ENCODE measurements at places on chromosomes 5 and 9.
A peak's percentile ranks its signal among the peaks of the same experiment; 100 is the strongest.

DNA sequence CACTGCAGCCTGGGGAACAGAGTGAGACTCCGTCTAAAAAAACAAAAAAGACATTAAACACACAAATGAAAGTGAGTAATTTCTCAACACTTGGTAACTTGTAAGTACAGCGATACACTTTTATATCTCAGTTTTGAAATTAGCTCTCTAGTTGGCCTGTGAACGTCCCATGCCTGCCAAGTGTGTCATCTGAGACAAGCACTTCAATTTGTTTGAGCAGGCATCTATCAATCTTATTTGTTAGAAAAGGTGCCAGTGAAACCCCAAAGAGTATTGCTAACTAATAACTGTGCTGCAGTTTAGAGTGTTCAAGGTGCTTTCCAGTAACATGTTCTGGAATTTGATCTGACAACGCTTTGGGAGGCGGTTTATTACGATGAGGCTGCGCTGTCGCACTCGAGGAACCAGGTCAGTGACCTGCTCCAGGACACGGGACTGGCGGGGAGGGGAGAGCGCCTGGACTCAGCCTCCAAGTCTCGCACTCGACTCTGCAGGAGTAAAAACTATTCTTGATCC, 1.1 kb upstream of the SPIN1 start:
- DNase-seq: peak; percentile 1

- no peak for DNase-seq
Observed at GRCh38 chr9:5447337-5447736, 3.0 kb upstream of the CD274 start.

- no peak for DNase-seq
Observed at GRCh38 chr9:114616684-114617520, 5.8 kb downstream of the TMEM268 start.

DNA sequence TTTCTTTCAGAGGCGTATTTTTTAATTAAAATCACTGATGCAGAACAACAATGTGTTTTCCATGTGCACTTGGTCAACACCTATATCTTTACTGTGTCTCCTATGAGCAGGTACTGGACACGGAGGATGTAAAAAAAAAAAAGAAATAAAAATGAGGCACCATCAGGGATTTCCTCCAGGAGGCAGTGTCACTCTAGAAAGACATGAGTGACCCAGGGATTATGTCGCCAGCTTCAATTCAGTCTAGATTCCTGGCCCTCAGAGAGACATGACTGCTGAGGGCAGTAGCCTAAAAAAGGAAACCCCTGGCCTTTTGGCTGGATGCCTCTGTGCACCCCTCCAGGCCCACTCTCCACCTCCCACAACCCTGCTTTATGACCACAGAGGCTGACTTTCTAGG, 18.3 kb upstream of the IL33 start:
- DNase-seq: no peak

DNA sequence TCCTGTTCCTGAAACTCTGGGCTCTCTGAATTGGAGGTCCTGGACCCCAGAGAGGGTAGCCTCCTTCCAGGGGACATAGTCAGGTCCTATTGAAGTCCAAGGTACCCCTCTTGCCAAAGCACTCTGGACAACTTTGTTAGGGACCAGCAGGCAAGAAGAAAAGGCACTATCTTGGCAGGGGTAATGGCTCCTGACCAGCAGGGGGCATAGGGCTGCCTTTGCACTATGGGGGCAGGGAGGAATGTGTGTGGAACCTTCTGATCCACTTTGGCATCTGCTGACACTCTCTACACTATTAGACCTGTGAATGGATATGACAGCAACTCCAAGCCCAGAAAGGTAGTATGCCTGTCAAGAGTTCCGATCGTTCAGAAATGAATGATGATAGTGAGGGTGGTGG, 179.0 kb upstream of the CD180 start:
- DNase-seq: no peak

- no peak for DNase-seq
Observed at GRCh38 chr9:4237748-4238511, 61.9 kb downstream of the GLIS3 start.

DNA sequence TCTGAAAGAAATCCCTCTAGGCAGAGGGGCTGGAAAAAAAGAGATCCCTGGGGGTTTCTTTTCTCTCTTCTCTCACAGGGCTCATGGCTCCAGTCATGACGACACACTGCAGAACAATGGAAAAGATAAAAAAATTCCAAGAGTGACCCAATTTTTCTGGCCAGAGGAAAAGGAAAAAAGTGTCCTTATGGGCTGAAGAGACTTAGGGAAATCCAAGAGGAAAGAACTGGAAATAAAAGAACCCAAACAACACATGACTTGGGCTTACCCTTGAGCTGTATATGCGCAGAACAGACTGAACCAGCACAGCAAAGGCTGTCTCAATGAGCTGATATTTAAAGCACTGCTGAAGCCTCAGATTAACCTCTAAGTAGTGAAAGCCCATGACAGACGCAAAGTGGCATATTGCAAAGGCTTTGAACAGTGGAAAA, 102.4 kb downstream of the SMIM23 start:
- DNase-seq: no peak

DNA sequence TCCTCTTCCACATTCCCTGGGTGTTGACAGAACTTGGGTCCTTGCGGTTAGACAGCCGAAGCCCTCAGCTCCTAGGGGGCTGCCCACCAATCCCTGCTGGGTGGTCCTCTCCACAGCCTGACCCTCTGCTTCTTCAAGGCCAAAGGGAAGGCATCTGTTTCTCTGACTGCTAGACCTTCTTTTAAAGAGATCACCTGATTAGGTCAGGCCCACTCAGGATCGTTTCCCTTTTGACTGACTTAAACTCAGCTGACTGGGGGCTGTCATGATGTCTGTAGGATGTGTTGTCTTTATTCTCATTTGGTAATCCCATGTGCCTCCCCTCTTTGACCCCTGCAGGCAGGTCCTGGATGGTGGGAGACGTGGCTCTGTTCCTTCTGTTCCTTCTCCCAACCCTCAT, 207.5 kb downstream of the PAX5 start:
- DNase-seq: no peak

DNA sequence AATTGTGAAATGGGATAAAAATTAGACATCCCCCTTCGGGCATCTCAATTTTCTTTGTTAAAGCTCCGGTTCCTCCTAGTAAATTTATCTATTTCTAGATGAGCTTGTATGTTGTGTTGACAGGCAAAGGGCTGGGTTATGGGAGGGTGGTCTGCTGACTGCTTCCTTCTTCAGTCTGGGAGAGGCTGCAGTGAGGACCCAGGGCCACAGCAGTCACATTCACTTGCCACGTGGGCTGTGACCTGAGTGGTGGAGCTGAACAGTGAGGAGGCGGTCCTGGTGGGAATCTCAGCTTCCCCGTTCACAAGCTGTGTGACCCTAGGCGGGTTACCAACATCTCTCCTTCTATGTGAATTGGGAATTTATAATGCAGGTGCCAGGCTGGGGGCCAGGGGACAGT, 57.5 kb upstream of the RXRA start:
- DNase-seq: no peak

- DNase-seq: no peak
Observed at GRCh38 chr5:160938532-160938931, 86.5 kb upstream of the ATP10B start.

GRCh38 chr9:28073270-28073669, 500.0 kb upstream of the C9orf72 start:
- DNase-seq: no peak

DNA sequence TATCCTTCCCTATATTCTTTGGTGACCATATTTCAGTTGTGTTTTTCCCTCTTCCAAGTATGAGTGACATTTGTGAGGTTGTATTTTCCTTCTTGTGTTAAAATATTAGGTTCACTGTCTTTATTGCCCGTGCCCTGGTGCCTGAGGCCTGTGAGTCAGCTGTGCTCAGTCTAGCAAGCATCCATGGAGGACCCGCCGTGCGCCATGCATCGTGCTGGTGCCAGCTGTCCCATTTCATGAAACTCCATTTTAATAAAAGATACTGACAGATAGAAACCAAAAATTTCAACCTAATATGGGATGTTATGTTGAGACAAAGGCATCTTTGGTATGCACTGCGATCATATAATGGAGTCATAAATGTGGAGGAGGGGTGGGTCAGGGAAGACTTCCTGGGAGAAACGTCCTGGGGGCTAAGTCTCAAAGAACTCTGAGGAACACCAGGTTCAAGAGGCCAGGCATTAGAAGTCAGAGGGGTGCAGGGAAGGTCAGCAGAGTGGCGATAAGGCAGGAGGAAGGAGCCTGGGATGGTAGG, 34.0 kb upstream of the FGF1 start:
- no peak for DNase-seq
